ENCODE measurements at places on chromosomes 7 and 10. TPM values are rescaled to one million over a fixed set of nuclear protein-coding genes. Genes with fewer than 3 reads are reported as not detected.

NAT16 gene
- total RNA-seq = not detected

- DNase-seq = no peak
- H3K4me1 ChIP-seq = peaks cover 32% of the 10 kb centered on the region
- no peaks in the 10 kb centered on the region for H3K27me3 ChIP-seq
- H3K36me3 ChIP-seq = peaks cover 44% of the 10 kb centered on the region
These were observed 6.0 kb downstream of the CHPF2 start for GRCh38 chr7:151238190-151238810.

OGDHL gene
- total RNA-seq = not detected

- no peaks in the 10 kb centered on the region for H3K4me1 ChIP-seq
- DNase-seq = no peak
- H3K27me3 ChIP-seq = no peaks in the 10 kb centered on the region
- H3K27ac ChIP-seq = no peak overlapping the region
- no peaks in the 10 kb centered on the region for H3K36me3 ChIP-seq
- H3K4me3 ChIP-seq = no peak overlapping the region
These were observed 121.9 kb downstream of the RALA start for GRCh38 chr7:39745320-39745719.

GRCh38 chr10:84876116-84876999 is 548.0 kb downstream of the CCSER2 start:
- no peaks in the 10 kb centered on the region for H3K27me3 ChIP-seq
- H3K27ac ChIP-seq = no peak overlapping the region
- H3K4me3 ChIP-seq = no peak overlapping the region
- no peaks in the 10 kb centered on the region for H3K36me3 ChIP-seq
- H3K4me1 ChIP-seq = no peaks in the 10 kb centered on the region
- no peak for DNase-seq

DNA sequence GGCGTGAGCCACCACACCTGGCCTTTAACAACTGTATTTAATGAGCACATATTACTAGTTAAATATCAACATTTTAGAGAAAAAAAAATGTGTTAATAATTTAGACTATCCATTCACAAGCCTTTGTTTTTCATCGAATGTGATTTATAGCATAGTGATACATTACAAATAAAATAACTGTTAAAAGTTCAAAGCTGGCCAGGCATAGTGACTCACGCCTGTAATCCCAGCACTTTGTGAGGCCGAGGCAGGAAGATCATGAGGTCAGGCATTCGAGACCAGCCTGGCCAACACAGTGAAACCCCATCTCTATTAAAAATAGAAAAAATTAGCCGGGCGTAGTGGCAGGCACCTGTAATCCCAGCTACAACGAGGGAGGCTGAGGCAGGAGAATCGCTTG is 72.7 kb downstream of the HACD1 start:
- H3K27me3 ChIP-seq = no peaks in the 10 kb centered on the region
- H3K4me1 ChIP-seq = no peaks in the 10 kb centered on the region
- no peaks in the 10 kb centered on the region for H3K36me3 ChIP-seq
- no peak for DNase-seq

DNA sequence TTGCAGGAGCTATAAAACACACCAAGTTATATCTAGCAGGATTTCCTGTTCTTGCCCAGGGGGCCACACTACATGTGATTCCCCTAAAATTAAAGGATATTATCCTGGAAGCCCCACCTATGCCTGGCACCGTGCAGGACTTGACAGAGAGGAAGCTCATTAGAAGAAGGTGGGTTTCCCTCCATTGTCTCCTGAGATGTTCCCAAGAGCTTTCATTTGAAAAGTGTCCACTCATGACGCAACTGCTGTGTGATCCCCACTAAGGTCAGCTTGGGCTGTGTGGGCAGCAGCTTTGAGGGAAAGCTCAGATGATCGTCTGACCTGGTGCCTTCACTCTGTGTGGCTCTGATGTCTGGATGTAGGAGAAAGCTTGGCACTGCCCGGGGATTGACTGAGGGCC is 53.5 kb downstream of the RAMP3 start:
- no peak overlapping the region for H3K4me3 ChIP-seq
- peaks cover 7% of the 10 kb centered on the region for H3K27me3 ChIP-seq
- no peaks in the 10 kb centered on the region for H3K4me1 ChIP-seq
- H3K27ac ChIP-seq = no peak overlapping the region

HGF gene
- not detected for total RNA-seq

- H3K36me3 ChIP-seq = no peaks in the 10 kb centered on the region
- no peak overlapping the region for H3K4me3 ChIP-seq
- no peak overlapping the region for H3K27ac ChIP-seq
- DNase-seq = no peak
- H3K4me1 ChIP-seq = no peaks in the 10 kb centered on the region
These were observed 491.7 kb downstream of the CCSER2 start for GRCh38 chr10:84820120-84820519.

AKR1D1 gene
- not detected for total RNA-seq

ITIH5 gene
- not detected for total RNA-seq

- H3K4me1 ChIP-seq = no peaks in the 10 kb centered on the region
- DNase-seq = no peak
- H3K27ac ChIP-seq = no peak overlapping the region
- no peaks in the 10 kb centered on the region for H3K36me3 ChIP-seq
These were observed 20.3 kb downstream of the CFAP46 start for GRCh38 chr10:132921818-132922807.

- H3K27me3 ChIP-seq = no peaks in the 10 kb centered on the region
- no peak overlapping the region for H3K27ac ChIP-seq
- H3K4me1 ChIP-seq = no peaks in the 10 kb centered on the region
- H3K4me3 ChIP-seq = no peak overlapping the region
- no peak for DNase-seq
These were observed 217.7 kb upstream of the ETV1 start for GRCh38 chr7:14207138-14207537.

GRCh38 chr10:125055446-125055845 is 104.9 kb downstream of the CTBP2 start:
- no peaks in the 10 kb centered on the region for H3K27me3 ChIP-seq
- no peak for DNase-seq
- H3K36me3 ChIP-seq = no peaks in the 10 kb centered on the region
- no peak overlapping the region for H3K4me3 ChIP-seq
- no peak overlapping the region for H3K27ac ChIP-seq

GRCh38 chr7:16813232-16813616 is 8.4 kb upstream of the AGR2 start:
- H3K4me3 ChIP-seq = no peak overlapping the region
- no peaks in the 10 kb centered on the region for H3K4me1 ChIP-seq
- H3K36me3 ChIP-seq = no peaks in the 10 kb centered on the region
- H3K27ac ChIP-seq = no peak overlapping the region

CLDN3 gene
- not detected for total RNA-seq

ALOX5 gene
- 2.7 TPM for total RNA-seq

DNA sequence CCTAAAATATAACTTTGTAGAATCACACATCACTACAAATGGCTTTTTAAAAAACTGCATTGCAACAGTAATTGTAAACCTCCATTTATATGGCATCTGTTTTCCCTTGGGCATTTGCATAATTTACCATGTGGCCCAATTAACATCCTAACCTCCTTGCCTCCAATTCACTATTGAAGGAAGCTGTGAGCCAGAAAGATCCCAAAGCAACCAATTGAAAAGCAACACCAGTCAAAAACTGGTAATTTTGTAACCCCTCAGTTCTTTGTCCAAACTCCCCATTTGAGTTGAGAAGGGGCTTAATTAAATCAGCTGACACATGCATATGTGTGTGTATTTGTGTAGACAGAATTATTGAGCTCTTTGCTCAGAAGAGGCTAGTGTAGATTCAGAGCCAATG is 90.3 kb downstream of the FAM13C start:
- H3K4me1 ChIP-seq = no peaks in the 10 kb centered on the region
- no peak overlapping the region for H3K27ac ChIP-seq
- no peaks in the 10 kb centered on the region for H3K27me3 ChIP-seq
- no peaks in the 10 kb centered on the region for H3K36me3 ChIP-seq

RBM17 gene
- total RNA-seq = 143 TPM

MKX gene
- not detected for total RNA-seq

DNA sequence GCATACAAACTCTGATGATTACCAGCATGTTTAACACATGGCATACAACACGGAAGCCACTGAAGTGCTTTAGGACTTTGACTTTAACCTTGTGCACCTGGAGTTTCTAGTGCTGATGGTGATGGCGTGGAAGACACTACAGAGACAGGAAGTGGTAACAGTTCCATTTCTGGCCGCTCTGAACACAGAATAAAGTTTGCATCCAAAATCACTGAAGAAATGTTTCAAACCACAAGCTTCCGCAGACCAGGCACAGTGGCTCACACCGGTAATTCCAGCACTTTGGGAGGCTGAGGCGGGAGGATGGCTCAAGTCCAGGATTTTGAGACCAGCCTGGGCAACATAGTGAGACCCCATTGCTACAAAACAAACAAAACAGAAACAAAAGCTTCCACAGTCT is 40.3 kb upstream of the TNPO3 start:
- H3K4me3 ChIP-seq = no peak overlapping the region
- no peak overlapping the region for H3K27ac ChIP-seq
- peak; percentile 37 for DNase-seq
- H3K27me3 ChIP-seq = no peaks in the 10 kb centered on the region
- peaks cover 20% of the 10 kb centered on the region for H3K4me1 ChIP-seq
- no peaks in the 10 kb centered on the region for H3K36me3 ChIP-seq

DNA sequence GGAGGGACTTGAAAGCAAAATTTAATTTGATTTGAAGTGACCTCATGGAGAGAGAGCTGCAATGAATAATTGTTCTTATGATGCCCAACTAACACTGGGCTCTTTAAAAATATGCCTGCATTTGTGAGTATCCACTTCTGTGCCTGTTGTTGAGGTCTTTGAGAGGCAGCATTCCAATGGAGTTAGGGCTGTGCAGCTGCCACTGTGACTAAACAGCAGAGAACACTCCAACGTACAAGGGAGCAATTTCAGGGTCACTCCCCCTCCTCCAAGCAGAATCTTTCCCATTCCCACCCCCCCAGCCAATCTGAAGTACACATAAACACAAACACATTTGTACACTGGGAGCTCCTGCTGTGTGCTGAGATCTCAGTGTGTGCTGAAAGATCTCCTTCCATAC is 28.0 kb upstream of the GSAP start:
- H3K27ac ChIP-seq = no peak overlapping the region
- no peaks in the 10 kb centered on the region for H3K4me1 ChIP-seq
- DNase-seq = no peak
- no peaks in the 10 kb centered on the region for H3K27me3 ChIP-seq
- H3K4me3 ChIP-seq = no peak overlapping the region

DNA sequence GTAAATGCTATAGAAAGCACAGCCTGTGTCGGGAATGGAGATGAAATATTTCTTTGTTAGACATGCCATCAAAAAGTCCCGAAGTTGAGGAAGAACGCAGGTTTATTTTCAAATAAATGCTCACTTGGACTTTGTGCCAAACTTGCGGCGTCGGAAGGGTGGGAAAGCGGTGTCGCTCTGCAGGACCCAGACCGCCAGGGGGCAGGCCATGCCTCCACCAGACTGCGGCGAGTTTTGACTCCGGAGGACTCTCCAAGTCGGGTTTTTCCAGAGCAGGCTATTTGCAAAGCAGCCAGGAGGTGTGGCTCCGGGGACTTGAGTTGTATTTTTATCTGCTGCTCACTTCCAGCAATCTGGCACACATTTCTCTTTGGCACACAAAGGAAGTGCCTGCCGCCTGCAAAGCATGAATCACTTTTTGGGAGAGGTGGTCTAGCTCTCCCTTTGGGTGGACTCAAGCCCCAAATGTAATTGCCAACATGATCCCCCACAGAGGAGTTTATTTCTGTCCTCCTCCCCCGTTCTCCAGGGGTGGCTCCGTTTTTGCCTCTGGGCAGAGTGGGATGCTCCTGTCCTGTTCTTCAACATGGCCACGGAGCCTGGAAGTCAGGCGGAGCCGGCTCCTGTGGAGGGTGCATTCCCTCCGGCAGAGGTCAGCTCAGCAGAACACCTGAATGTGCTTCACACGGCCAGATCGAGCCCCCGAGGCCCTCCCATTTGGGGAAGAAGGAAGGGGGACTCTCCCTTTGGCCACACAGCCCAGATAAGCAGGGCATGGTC is 82.3 kb upstream of the GPR26 start:
- peaks cover 31% of the 10 kb centered on the region for H3K27me3 ChIP-seq
- no peak overlapping the region for H3K27ac ChIP-seq
- no peak for DNase-seq
- H3K4me3 ChIP-seq = no peak overlapping the region
- H3K36me3 ChIP-seq = no peaks in the 10 kb centered on the region

GRCh38 chr7:74387606-74388005 is 66.1 kb upstream of the GTF2IRD1 start:
- H3K27me3 ChIP-seq = no peaks in the 10 kb centered on the region
- no peak for DNase-seq
- H3K36me3 ChIP-seq = no peaks in the 10 kb centered on the region
- no peak overlapping the region for H3K27ac ChIP-seq
- no peaks in the 10 kb centered on the region for H3K4me1 ChIP-seq
- H3K4me3 ChIP-seq = no peak overlapping the region

DNA sequence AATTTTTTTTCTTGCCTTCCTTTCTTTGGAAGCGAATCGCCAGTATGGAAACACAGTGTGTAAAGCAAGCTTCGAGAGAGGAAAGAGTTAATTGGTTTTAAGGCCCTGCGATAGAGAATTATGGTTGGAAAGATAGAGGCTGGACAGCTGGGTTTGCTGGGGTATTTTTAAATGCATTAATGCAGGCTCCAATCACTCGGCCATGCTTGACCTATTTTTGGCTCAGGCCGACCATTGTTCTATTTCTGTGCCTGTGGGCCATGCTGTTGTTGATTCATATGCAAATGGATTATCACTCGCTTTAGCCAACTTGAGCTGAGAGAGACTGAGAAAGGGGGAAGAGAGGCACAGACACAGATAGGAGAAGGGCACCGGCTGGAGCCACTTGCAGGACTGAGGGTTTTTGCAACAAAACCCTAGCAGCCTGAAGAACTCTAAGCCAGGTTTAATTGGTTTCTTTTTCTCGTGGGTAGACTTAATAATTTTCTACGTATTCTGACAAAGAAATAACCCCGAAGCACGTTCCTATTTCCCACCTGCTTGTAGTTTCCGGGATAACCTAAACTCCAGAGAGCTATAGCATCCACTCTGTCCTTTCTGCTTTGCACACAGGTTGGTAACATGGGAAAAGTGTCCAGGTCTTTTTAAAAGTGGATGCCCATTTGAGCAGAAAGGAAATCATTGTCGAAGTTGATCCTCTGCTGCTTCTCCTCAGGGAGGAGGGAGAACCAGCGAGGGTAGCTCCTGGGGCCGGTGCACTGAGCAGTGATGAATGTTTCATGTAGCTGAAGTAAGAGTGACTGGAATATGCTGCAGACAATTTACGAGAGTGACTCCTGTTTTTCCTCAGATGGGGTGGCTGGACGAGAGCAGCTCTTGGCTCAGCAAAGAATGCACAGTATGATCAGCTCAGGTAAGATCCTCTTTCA is at the start of gene HDAC9:
HDAC9 (plus strand) TSS at position 338 of the 929 bp plus-strand sequence; CDS start at position 892, 554 bp downstream.
- H3K36me3 ChIP-seq = no peaks in the 10 kb centered on the region
- DNase-seq = no peak
- H3K4me1 ChIP-seq = no peaks in the 10 kb centered on the region
- no peaks in the 10 kb centered on the region for H3K27me3 ChIP-seq
- peak within 1 kb of the TSS; percentile 27 for H3K4me3 ChIP-seq
- H3K27ac ChIP-seq = no peak within 1 kb of the TSS

DNA sequence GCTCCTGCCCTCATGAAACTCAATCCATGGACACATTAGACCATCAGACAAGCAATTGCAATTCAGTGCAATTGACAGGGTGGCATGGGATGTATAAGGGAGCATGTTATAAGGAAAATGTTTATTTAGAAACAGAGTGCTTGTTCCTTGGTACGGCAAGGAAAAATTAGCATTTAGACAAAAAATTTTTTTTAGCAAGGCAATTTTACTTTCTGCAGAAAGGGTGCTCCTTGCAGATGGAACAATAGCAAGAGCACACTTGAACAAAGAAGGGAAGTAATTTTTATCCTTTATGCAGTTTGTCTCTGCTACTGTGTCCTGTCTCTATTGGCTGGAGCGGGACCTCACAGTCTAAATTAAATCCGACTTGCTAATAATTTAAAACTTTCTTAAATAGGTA is 6.2 kb upstream of the BAG3 start:
- H3K27me3 ChIP-seq = no peaks in the 10 kb centered on the region
- no peak overlapping the region for H3K27ac ChIP-seq
- no peaks in the 10 kb centered on the region for H3K36me3 ChIP-seq
- peaks cover 29% of the 10 kb centered on the region for H3K4me1 ChIP-seq
- no peak overlapping the region for H3K4me3 ChIP-seq

TAS2R5 gene
- total RNA-seq = 0.56 TPM

Data from CD4-positive, alpha-beta T cell (primary cell).